NCI-H82 (cell line): ENCODE measurements at places on chromosomes 12 and 14.

DNA sequence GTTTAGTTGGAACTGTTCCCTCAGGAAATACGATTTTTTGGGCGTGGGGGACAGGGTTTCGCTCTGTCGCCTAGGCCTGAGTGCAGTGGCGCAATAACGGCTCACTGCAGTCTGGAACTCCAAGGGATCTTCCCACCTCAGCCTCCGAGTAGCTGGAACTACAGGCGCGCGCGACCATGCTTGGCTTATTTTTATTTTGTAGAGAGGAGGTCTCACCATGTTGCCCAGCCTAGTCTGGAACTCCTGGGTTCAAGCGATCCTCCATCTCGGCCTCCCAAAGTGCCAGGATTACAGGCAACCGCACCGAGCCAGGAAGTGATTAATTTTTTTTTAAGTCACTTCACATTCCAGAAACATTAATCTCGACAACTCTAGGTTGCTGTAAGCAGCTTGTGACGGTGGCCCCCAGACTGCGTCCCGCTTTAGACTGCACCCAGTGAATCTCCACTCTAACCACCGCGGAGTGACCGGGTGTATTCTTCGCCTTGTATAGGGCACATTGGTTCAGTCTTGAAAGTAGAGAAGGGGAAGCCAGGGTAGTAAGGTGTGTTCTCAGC lies 830 bp upstream of the MIS18BP1 start:
- peak; percentile 20 for DNase-seq

- no peak for DNase-seq
Measured at GRCh38 chr14:101098177-101098576, 194.7 kb upstream of the RTL1 start.

DNA sequence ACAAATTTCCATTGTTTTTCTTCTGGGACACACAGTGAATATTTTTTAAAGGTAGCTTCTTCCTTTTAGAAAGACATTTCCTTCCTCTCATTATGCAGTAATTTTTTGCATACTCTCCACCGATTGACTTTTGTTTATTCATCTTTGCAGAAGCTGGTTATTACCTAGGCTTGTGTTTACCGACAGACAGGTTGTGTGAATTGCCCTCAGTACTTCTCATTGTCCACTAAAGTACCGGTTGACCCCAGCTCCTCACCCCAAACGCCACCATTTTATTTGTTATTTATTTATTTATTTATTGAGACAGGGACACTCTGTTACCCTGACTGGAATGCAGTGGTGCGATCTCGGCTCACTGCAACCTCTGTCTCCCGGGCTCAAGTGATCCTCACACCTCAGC lies 63.4 kb upstream of the MYL2 start:
- no peak for DNase-seq

DNA sequence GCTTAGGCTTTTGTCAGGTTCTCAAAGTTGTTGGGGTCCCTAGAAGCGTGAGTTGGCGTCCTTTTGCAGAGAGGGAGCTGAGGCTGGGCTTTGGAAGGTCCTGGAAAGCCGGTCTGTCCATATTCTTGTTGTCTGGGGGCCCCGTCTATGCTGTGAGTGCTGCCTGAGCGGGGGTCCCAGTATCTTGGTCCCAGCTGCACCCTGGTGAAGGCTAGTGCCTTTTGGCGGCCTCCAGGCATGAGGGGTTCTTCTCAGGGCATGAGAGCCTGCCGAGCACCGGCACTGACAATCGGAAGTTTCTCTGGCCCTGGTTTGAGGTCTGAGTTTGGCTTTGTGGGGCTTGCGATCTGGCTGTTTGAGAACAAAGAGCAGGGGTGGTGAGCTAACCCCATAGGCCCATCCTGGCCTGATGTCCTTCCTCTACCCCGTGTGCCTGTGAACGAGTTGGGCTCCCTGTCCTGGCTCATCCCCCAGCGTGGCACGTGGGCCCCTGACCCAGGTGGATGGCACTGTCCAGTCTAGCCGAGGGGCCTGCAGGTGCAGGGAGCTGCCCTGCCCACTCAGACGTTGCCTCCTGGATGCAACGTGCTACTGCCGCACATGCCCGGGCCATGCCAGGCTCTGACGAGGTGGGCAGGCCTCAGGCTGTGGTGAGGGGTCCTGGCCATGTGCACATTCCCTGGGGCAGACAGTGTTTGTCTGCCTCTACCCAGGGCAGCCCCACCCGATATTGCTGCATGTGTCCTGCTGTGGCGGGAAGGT lies 3.9 kb downstream of the CEP170B start:
- DNase-seq, result no peak

- DNase-seq, result no peak
Measured at GRCh38 chr12:53044896-53045695, 4.8 kb upstream of the TNS2 start.

GRCh38 chr14:104977681-104978653 lies at the start of gene AHNAK2:
Gene AHNAK2, minus strand, starts transcription at chr14:104978374. Its CDS starts 137 bp downstream, at chr14:104978237.
- DNase-seq, result peak; percentile 89

GRCh38 chr12:13023811-13024530 lies 20.2 kb upstream of the FAM234B start:
- no peak for DNase-seq

DNA sequence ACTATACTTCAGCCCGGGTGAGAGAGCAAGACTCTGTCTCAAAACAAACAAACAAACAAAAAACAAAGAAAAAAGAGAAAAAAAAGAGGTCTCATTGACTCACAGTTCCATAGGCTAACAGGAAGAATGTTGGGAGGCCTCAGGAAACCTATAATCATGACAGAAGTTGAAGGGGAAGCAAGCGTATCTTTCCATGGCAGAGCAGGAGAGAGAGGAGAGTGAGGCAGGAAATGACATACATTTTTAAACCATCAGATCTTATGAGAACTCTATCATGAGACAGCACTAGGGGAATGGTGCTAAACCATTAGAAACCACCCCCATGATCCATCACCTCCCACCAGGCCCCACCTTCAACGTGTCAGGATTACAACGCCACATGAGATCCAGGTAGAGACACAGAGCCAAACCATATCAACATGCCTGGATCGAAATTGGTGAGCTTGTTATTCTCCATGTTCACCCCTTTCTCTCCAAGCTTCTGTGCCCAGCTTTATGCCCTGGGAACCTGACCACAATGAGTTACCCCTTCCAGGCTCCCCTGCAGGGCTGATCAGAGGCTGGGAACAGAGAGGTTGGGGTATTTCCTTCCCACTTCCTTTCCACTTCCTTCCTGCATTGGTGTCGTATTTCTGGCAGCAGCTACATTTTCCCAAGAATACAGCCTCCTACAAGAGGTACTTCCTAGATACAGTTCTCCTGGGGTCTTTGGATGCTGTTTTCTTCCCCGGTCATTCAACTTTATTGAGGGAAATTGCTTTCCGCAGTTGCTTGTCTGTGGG lies 219.3 kb upstream of the FLRT2 start:
- no peak for DNase-seq

- peak; percentile 73 for DNase-seq
Measured at GRCh38 chr14:58191763-58192601, 8.0 kb upstream of the ACTR10 start.
